Peyer's patch (tissue), 4 donors: ENCODE measurements at places on chromosomes 4 and X. TPM values are rescaled to one million over a fixed set of nuclear protein-coding genes. Genes with fewer than 3 reads are reported as not detected.
A peak's percentile ranks its signal among the peaks of the same experiment; 100 is the strongest.

The PITX2 gene
- total RNA-seq: 28.9 TPM

DNA sequence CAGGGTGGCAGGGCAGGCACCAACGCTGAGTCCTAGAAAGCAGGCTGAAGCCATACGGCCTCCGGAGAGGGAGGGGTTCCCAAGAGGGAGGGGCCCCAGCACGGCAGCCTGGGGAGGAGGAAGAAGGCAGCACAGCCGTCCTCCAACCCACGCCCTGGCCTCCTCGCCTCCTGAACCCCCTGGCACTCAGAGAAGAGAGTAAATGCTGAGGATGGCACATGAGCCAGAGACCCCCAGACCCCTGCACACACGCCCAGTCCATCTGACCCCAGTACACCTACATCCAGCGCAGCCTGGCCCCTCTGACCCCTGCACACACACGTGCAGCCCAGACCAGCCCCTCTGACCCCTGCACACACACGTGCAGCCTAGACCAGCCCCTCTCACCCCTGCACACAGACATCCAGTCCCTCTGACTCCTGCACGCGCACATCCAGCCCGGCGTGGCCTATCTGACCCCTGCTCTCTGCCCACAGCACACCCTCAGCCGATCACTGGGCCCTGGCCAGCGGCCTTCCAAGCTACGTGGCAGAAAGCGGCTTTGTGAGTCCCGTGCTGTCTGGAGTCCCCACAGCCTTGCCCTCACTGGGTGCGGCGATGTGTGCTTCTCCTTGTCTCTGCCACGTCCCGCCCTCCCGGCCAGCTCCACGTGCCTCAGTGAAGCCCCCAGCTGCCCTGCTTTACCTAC lies 18.5 kb downstream of the ATP5ME start:
- no peaks in the 10 kb centered on the region for H3K4me1 ChIP-seq
- no peak overlapping the region for H3K27ac ChIP-seq
- H3K4me3 ChIP-seq: no peak overlapping the region

The MGAT4D gene
- not detected for total RNA-seq

- no peak for DNase-seq
- no peaks in the 10 kb centered on the region for H3K27me3 ChIP-seq
- H3K4me3 ChIP-seq: no peak overlapping the region
- no peaks in the 10 kb centered on the region for H3K4me1 ChIP-seq
These were observed 10.0 kb downstream of the ABCE1 start for GRCh38 chr4:145108128-145108527.

DNA sequence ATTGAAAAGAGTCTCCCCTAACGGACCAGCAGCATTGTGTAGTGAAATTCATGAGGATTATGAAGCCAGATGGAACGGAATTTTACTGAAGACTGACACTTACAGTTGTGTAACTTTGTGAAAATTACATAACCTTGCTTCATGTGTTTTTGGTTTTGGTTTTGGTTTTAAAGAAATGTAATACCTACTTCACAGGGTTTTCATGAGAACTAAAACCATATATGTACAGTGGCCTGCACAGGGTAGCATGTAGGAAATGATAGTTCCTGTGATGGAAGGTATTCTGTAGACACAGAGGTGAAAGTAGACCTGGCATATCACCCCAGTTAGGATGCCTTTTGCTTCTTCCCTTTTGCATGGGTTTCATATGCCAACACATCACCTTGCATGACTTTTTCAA lies 247.0 kb downstream of the BANK1 start:
- no peaks in the 10 kb centered on the region for H3K27me3 ChIP-seq
- DNase-seq: no peak
- H3K27ac ChIP-seq: no peak overlapping the region
- H3K4me1 ChIP-seq: no peaks in the 10 kb centered on the region
- H3K4me3 ChIP-seq: no peak overlapping the region

The ZRSR2 gene
- 16.5 TPM for total RNA-seq

The AMOT gene
- 8.3 TPM for total RNA-seq

GRCh38 chr4:8132400-8132799 lies 26.2 kb downstream of the ABLIM2 start:
- H3K27ac ChIP-seq: no peak overlapping the region
- no peak for DNase-seq
- H3K4me3 ChIP-seq: no peak overlapping the region
- H3K4me1 ChIP-seq: no peaks in the 10 kb centered on the region
- H3K36me3 ChIP-seq: no peaks in the 10 kb centered on the region

- no peaks in the 10 kb centered on the region for H3K36me3 ChIP-seq
- no peak for DNase-seq
- H3K4me3 ChIP-seq: no peak overlapping the region
- no peaks in the 10 kb centered on the region for H3K4me1 ChIP-seq
These were observed 16.8 kb downstream of the BANK1 start for GRCh38 chr4:101807351-101807750.

The ODAPH gene
- not detected for total RNA-seq

- no peak overlapping the region for H3K27ac ChIP-seq
- no peaks in the 10 kb centered on the region for H3K36me3 ChIP-seq
- H3K4me3 ChIP-seq: no peak overlapping the region
- H3K4me1 ChIP-seq: no peaks in the 10 kb centered on the region
- H3K27me3 ChIP-seq: no peaks in the 10 kb centered on the region
These were observed 58.2 kb upstream of the TRIM2 start for GRCh38 chr4:153146031-153146430.

The NUDT6 gene
- 11.2 TPM for total RNA-seq

- peak overlapping the region; percentile 39 for H3K27ac ChIP-seq
- DNase-seq: peak; percentile 56
- no peaks in the 10 kb centered on the region for H3K4me1 ChIP-seq
- no peak overlapping the region for H3K4me3 ChIP-seq
These were observed 5.9 kb upstream of the PLA2G12A start for GRCh38 chr4:109735566-109736365.

GRCh38 chr4:6499238-6499600 lies 26.8 kb upstream of the PPP2R2C start:
- no peak overlapping the region for H3K27ac ChIP-seq
- DNase-seq: no peak
- H3K4me3 ChIP-seq: no peak overlapping the region
- H3K4me1 ChIP-seq: no peaks in the 10 kb centered on the region

The TLR1 gene
- 33.8 TPM for total RNA-seq

DNA sequence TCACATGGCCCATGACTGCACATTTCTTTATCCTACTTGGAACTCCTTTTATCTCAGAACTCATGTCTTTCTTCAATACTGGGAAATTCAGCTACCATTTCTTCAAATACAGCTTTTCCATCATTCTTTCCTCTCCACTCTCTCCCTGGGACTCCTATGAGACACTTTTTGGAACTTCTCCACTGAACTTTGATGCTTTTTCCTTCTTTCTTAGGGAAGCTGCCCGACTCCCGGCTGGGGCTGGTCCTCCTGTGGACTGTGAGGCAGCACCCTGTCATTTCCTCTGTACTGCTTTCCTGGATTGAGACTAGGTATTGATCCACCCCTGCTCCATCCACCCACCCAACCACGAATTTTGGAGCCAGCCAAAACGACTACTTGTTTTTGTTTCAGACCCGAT lies 40.0 kb downstream of the ZFYVE28 start:
- H3K27me3 ChIP-seq: no peaks in the 10 kb centered on the region
- no peak overlapping the region for H3K4me3 ChIP-seq
- no peak for DNase-seq

GRCh38 chr4:127400276-127400675 lies 232.5 kb upstream of the INTU start:
- no peak overlapping the region for H3K4me3 ChIP-seq
- no peak for DNase-seq
- H3K36me3 ChIP-seq: no peaks in the 10 kb centered on the region
- no peak overlapping the region for H3K27ac ChIP-seq
- H3K27me3 ChIP-seq: no peaks in the 10 kb centered on the region

- H3K27ac ChIP-seq: no peak overlapping the region
- no peaks in the 10 kb centered on the region for H3K27me3 ChIP-seq
- no peaks in the 10 kb centered on the region for H3K36me3 ChIP-seq
- no peak for DNase-seq
- no peaks in the 10 kb centered on the region for H3K4me1 ChIP-seq
- H3K4me3 ChIP-seq: no peak overlapping the region
These were observed 35.0 kb upstream of the PLA2G12A start for GRCh38 chr4:109764789-109765402.
